Activated CD8-positive, alpha-beta memory T cell treated with anti-CD3 and anti-CD28 coated beads for 24 hours (primary cell): ENCODE measurements at places on chromosomes 12 and 14.

- no peak for DNase-seq
These were observed 29.8 kb downstream of the SPTB start for GRCh38 chr14:64849940-64850339.

DNA sequence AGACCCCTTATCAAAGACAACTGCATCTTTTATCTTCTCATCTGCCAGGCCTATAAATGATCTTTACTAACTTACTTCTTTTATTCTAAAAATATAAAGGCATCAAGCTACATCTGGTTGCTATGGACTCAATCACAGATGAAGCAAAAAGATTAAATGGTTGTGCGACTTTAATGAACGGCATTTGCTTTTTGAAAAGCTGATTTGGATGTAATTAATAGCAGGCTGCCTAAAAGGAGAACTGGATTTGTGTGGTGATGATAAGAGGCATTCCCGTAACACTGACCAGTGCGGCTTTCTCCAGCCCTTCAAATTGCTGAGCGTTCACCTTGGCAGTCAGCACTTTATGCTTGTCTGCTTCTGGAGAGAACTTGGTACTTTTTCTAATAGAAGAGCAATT, 103.8 kb downstream of the ARMH4 start:
- no peak for DNase-seq

- DNase-seq = no peak
These were observed 41.7 kb upstream of the ITPR2 start for GRCh38 chr12:26874501-26875296.

GRCh38 chr12:124916374-124917134, 2.1 kb upstream of the UBC start:
- DNase-seq = no peak

GRCh38 chr12:29148911-29149690, at the start of gene FAR2:
Gene FAR2, plus strand, starts transcription at chr12:29149278. Its CDS starts 121,172 bp downstream, at chr12:29270450.
- DNase-seq = peak; percentile 79

DNA sequence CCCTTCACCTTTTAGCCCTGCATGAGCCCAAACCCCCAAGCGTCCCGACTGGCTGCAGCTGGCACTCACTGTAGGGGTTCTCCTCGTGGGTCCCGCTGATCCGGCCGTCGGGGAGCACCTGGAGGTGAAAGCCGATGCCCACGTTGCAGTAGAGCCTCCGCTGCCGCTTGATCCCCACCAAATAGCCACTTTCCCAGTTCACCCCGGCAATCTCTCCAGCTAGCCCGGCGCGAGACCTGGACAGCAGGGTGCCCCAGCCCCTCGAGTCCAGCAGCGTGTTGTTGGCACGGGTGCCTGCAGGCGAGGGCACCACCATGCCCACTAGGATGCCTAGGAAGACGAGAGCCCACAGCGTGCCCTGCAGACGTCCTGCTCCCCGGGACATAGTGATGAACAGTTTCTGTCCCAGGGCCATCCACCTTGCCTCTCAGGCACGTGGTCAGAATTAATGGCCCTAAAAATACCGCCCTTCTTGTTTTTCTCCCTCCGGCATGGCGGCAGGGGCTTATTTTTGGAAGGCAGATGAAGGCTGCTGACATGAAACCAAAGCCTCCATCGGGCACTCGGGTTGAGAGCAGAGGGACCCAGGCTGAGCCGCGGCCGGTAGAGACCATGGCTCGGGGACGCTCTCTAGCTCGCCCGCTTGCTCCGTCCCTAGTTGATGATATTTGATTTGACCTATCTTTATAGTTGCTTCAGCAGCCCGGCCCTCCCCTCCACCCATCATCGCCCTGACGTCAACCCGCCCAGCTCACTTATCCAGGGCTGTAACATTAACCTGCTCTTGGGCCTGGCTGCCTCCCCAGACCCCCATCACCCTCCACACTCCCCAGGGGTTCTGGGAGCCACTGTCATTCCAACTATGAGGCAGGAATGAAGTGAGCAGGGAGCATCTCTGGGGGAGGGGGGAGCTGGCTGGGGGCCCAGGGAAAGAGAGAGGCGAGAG, at the start of gene FGF6:
FGF6 (minus strand) TSS at position 660 of the 946 bp plus-strand sequence; CDS start at position 415, 245 bp downstream.
- DNase-seq = peak; percentile 41

DNA sequence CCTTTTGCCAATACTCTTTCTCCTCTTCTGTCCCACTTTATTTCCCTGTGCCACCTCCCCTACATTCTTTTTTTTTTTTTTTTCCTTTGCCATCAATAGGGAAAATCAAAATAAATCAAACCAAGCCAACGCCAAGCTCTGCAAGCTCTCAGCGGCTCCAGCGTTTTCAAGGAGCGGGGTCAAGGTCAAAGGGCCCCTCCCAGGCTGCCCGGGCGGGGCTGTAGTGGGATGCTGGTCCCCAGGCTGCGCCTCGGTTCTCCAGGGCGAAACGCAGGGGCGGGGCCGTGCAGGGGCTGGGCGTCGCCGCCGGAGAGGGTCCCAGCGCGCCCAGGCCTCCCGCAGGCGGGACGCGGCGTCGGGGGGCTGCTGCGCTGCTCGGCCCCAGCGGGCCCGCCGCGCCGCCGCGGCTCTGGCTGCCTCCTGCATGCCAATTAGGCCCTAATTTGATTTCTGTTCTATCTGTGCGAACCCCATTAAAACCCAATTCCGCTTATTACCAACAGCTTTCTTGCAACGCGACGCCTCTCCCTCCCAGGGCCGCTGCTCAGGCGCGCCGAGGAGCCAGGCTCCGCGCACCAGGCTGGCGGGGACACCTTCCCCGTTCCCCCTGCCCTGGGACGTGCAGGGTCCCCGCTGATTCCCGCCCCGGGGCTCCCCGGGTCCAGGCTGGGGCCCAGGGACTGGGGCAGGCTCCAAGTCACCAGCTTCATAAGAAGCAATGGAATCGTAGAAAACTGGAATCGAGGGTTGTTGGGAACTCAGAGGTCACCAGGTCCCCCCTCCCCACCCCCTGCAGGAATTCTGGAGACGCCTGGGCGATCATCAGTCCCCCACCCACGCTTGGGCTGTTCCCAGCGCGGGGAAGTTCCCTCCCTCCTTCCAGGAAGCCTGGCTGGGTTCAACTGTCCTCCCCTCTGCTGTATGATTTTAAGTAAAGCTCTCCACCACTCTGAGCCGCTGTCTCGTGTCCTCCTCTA, 50.7 kb upstream of the MAP1LC3B2 start:
- DNase-seq = no peak

- no peak for DNase-seq
These were observed 104.2 kb upstream of the LGR5 start for GRCh38 chr12:71335151-71335962.

- peak; percentile 9 for DNase-seq
These were observed 50.2 kb upstream of the CCND2 start for GRCh38 chr12:4223273-4223845.

DNA sequence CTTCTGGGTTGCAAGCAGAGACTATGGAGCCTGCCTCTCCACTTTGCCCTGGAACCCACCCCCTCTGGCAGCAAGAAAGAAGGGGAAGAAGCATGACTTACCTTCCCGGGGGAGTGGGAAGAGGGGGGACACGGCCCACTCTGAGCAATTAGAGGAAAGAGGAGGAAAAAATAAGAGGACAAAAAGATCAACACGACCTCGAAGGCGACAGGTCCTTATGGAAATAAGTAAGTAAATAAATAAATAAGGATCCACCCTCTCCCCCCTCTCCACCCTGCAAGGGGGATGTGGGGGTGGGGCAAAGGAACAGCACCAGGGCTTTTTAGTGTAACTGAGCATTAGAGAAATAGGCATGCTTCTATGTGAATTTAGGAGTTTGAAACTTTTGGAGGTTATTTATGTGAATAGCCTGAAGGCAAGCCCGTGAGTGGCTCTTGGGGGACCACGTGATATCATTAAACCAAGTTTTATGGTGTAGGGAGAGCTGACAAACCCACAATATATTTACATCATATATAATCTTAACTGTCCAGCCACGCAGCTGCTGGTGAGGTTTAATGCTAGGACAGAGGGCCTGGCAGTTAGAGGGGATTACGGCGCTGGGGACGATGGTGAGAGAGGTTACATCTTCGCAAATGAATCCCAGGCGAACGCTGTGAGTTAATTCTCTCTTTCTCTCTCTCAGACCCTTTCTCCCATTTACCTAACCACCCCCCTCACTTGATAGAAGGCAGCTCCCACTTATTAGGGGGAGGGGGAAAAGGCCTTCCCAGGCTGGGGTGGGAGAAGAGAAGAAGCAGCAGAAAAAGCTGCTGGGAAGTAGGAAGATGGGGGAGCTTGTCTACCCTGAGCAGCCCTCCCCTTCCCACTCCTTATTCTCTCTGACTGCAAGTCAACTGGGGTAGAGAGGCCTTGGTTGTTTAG, 4.8 kb downstream of the HOXC5 start:
- no peak for DNase-seq

GRCh38 chr12:94710933-94711332, 60.6 kb upstream of the TMCC3 start:
- no peak for DNase-seq

DNA sequence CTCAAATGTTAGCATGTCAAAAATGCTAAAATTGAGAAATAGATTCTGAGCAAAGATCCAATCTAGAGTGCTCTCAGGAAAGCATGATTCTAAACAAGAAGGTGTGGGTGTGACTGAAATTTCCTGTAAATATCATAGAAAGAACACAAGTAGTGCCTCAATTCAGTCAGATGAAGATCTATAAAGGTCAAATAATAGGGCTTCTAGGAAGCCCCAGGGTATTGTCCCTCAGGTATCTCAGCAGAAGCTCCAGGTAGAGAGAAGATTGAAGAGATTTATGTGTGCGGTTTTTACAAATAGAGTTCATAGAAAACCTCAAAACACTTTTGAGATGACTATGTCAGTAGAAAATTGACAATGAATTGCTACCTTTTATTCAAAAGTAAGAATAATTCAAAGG, 13.0 kb downstream of the KLRD1 start:
- no peak for DNase-seq

- peak; percentile 72 for DNase-seq
These were observed 139.6 kb downstream of the PRKCH start for GRCh38 chr14:61460718-61461611.

GRCh38 chr12:85823436-85824180, 12.6 kb downstream of the RASSF9 start:
- no peak for DNase-seq

DNA sequence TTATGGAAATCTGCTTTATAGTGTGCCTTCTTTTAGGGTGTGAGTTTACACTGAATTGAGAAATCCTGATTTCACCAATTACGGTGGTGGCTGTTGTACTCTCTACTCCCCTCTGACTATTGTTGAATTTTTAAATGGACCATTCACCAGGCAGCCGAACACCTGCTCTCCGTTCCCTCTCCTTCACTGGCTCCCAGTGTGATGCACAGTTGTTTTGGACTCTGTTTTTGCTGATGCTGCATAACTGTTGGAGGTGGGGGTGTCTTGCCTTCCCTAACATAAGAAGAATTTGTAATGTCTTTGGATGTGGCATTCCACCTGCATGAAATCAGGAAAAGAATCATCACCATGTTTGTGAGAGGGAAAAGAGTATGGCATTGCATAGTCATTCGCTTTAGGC, 341.2 kb downstream of the SNAPC1 start:
- no peak for DNase-seq

DNA sequence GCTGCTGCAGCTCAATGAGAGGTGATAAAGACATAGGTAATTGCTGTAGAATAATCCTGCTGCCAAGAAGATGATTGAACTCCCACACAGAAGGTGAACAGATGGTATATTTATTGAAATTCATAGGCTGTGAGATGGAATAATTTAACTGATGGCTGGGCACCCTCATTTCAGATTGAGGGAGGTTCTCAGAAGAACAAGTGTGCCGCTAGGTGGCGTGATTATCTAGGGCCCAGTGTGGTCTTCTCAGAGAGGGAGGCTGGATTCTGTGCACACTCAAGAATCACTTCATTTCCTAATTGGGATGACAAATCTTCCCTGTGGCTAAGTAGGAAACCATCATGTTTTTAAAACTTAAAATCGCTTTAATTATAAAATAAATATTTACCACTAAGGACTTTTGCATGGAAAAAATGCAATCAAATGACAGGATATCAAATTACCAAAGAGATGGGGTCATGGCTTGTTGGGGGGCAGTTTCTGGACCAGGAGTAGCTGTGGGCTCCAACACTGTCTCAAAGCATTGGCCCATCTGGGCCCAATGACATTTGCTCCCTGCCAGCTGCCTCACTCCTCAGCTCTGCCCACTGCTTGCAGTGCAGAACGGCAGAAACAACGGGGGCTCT, 132.3 kb downstream of the SNAPC1 start:
- peak; percentile 76 for DNase-seq
